Eye (tissue), 1 donor: ENCODE measurements at places on chromosomes 6 and 20.
A peak's percentile ranks its signal among the peaks of the same experiment; 100 is the strongest.

GRCh38 chr20:38982291-38982690 is 20.1 kb downstream of the DHX35 start:
- DNase-seq: no peak

- DNase-seq: peak; percentile 50
Measured at GRCh38 chr6:132400555-132400882, 756 bp downstream of the MOXD1 start.

DNA sequence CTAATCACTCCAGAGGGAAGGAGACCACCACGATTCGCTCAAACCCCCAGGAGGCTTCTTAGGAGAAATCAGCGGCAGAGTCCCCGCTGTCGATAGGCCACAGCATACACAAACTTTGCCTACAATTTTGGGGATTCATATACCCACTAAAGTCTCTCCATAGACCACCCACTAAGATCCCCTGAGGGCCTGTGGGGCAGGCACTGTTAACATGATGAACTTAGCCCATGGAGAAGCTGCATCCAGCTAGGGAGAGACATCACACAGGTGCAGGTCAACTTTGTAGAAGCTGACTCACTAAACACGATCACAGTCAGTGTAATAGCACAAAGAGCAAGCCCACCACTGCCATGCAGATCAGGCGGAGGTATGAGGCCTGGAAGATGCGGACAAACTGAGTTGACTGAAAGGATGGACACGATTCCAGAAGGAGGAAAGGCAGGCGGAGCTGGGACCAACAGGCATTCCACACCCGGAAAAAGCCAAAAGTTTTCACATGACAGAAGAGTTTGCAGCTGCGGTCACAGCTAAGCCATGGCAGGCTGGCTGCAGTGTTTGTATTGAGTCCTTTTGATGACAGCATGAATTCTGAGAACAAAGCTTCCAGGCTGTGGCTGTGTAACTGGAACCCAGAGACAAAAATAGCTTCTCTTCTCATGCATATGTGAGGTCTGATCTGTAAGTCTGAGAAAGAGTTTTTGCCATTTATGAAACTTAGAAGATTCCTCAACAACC is 75.7 kb upstream of the QKI start:
- DNase-seq: peak; percentile 82

DNA sequence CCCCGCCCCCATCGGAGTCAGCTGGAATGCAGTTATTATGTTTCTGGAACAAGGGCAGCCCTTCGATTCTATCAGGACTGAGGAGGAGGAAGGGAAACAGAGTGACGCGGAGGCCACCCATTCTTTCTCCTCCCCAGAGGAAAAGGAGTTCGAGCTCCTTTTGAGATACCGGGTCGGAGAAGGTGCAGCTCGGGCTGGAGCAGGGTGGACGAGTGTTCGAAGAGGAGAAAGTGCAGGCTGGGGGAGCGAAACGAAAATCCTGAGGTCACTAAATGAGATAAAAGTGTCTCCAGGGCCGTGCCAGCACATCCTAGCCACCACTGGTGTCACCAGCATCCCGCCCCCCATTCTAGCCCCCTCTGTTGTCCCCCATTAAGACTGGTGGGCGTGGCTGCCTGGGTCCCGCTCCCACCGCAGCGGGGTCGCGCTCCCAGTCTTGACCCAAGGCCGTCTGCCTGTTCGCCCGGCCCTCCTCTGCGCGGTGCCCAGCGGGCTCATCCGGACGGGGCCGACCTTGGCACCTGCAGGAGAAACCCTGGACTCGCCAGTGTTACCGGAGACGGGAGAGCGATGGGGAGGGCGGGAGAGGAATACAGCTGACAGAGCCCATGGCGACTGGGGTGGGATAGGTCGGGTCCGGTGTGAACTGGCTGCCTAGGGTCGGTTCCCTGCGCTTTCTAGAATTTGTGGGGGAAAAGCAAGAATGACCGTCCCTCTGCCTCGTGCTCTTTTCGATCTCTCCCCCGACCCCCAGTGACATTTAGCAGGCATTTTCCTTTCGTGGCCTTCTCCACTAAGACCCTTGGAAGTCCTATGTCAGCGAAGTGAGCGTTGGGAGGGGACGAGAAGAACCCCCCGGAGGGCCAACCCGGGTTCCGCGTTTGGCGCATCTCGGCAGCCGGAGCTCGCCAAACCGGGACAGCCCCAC is 16.2 kb downstream of the FOXA2 start:
- peak; percentile 54 for DNase-seq

DNA sequence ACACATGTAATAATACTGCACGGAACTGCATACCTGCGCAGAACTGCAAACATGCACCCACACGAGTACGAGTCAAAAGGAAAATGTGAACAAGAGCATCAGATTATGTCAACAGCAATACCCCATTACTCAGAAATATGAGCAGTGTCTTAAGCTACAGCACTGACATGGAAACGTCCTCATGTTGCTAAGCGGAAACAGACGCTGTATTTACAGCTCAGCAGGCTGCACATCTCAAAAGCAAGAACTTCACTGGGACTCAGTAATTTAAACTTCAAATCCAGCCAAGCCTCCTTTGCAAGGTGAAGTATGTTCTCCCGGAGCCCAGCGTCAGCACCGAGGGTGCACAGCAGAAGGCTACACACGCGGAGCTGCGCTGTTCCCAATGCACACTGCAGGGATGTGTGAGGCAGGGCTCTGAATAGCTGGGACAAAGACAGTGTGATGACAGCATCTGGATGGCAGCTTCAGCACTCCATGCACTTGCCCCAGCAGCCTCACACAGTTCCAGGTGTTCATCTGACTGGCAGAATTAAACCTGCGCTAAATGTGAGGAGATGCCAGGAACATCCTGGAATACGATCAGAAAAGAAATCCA is 202.8 kb downstream of the WDR27 start:
- DNase-seq: no peak
